NCI-H2029 treated with DMSO at 0.1 percent for 48 hours (cell line): ENCODE measurements at places on chromosomes 1 and 21.

GRCh38 chr1:222843469-222844410 lies 28.9 kb downstream of the DISP1 start:
- no peak for DNase-seq

GRCh38 chr1:30748098-30748698 lies 9.4 kb downstream of the LAPTM5 start:
- DNase-seq: no peak

GRCh38 chr1:65279070-65279779 lies 30.1 kb upstream of the DNAJC6 start:
- no peak for DNase-seq

DNA sequence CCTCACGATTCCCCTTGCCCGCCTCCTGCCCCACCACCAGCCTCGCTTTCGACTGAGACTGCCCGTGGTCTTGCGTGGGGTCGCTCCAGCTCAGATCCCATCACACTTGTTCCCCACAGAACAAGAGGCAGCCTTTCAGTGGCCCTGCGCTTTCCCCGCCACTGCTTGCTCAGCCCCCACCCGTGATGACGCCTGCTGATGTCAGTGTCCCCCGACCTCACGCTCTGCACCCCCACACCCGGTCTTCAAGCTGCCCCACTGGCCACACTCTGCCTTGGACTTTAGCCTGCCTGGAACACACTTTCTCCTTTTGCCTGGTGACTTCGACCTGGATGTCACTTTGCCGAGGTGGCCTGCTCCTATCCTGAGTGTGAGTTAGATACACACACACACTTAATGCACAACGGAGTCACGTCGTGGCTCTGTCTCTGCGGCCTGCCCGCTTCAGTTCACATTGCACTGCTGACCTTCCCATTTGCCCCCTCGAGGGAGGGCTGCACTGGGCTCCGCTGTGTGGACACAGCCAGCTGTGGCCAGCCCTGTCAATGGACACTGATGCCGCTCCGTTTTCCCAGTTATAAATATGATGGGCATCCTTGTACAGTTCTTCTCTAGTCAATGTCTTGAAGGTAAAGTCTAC lies 13.0 kb downstream of the AGPAT3 start:
- DNase-seq: no peak

DNA sequence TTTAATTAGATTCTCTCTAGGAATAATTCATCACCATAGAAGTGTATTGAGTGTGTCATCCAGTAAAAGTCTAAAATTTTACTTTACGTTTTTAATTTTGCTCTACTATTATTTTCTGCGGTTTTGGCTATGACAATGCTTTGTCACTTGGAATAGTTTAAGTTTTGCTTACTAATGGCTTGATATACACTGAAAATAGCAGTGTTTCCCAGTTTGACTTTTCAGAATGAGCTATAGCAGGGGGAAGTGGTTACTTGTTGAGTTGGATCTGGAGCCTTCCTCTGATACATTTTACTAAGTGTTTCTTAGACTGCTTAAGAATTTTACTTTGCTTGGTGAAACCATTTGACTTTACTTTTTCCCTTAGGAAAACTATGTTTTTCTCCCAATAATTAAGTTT lies 5.0 kb downstream of the DNAJC16 start:
- no peak for DNase-seq

DNA sequence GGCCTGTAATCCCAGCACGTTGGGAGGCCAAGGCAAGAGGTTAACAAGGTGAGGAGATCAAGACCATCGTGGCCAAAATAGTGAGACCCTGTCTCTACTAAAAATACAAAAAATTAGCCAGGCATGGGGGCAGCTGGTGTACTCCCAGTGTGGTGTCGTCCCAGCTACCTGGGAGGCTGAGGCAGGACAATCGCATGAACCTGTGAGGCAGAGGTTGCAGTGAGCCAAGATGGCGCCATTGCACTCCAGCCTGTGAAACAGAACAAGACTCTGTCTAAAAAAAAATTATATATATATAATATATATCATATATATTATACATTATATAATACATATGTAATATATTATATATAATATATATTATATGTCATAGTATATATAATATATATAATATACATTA lies 249.2 kb upstream of the TPTE start:
- no peak for DNase-seq

DNA sequence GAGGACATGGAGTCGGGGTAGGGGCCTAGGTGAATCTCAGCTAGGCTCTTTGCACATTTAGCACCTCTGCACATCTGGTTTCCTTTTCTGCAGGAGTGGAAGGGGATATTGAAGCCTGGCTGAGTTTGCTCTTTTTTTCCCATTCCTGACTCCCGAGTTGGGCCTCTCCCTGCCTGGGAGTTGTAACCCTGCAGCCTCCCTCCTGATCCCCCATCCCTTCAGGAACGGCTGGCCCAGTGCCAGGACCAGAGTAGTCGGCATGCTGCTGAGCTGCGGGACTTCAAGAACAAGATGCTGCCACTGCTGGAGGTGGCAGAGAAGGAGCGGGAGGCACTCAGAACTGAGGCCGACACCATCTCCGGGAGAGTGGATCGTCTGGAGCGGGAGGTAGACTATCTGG lies 836 bp downstream of the OLFML3 start:
- no peak for DNase-seq

DNA sequence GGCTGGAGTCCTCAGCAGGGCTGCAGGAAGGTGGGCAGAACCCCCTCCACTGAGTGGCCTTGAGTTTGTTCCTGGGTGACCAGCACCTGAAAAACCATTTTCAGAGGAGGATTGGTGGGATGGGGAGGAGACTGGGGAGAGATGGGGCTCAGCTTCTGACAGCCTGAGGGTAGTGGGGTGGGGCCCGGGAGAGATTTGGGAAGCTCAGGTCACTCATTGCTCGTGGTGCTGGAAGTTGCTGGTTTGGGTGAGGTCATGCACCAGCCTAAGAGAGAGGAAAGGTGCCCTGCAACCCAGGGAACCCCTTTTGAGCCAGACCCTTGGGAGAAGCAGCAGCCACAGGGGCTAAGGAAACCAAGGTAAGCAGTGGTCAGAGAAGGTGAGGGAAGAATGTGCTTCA lies 100.8 kb downstream of the EBNA1BP2 start:
- DNase-seq: no peak

- no peak for DNase-seq
These were observed 54.1 kb downstream of the TAS1R2 start for GRCh38 chr1:18805150-18805879.
